EL (cell line): ENCODE measurements at places on chromosomes 2 and 18.

DNA sequence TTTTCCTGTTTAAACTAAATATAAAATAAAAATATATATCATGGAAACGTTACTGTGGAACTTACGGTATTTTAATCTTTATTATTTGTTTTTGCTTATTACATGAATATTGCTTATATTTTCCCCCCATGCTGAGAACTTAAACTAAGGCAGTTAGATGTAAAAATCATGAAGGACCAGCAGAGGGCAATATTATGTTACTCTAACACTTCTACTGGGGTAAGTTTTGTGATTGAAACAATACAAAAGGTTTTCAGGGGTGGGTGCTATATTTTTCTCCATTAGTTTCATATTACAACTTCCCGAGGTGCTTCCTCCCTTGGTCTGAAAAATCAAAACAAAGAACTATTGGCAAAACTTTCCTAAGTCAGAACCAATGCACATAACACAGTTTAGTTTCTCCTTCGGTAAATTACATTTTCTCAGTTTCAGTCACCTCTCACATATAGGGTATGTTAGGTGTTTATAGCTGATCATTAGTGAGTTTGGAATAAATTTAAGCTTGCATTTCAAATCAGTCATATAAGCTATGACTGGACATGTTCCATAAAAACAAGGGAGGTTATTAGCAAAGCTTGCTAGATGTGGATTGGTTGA, 54.8 kb downstream of the ZNF407 start:
- peak; percentile 47 for DNase-seq

GRCh38 chr2:31811482-31811881, 199.3 kb downstream of the MEMO1 start:
- DNase-seq: no peak

DNA sequence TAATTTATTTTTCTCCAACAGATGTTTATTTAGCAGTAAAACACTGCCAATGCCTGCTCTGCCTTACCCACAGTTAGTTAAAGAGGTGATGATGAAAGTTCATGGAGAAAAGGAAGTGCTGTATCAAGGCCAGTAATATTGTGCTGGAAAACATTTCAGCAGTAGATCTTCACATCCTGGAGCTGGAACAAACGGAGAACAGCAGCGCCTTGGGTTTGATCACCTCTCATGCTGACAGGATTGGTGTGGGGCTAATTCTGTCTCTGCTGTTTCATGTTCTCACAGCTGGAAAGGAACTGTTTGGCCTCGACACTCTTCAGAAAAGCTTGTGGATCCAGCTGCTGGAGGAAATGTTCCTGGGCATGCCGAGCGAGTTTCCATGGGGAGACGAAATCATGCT, 61.5 kb upstream of the RPE start:
- no peak for DNase-seq

DNA sequence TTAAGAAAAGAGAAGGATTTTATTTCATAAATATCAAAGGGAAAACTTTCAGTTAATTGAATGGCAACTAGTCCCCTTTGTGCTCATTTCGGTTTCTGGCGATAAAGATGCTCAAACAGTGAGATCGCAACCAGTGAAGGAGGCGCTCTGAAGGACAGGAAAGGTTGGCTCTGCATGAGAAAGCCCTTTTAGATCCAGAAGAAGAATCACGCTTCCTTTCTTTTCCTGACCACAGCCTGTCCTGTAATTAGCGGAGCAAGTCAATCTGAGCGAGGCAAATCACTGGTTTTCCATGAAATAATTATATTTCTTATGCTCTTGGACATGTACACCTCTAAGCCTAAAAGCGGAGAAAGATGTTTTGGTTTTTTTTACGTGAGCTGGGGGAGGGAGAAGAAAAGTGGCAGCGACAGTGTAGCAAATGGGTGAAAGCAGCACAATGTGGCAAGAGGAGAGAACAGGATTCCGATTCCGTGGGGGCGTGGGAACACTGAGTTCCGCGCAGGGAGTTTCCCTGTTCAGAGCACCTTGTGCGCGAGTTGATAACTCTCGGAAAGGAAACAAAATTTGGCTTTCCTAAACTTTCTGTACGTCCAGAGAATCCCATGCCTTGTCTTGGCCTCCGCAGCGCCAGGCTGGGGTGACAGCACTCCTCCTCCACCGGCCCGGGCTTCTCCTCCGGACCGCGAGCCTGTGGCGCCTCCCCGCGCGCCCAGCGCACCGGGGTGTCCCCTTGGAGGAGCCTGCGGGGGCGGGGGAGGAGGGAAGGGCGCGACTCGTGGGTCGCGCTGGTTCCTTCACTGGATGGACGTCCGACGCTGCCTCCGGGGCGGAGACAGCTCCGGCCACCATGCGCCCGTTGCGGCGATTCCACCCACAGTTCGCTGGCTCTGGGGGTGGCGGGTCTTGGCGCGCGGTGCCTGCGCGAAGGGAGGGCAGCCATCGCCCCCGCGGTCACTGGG, 620 bp upstream of the SLC9A2 start:
- DNase-seq: peak; percentile 2

GRCh38 chr18:62880673-62881364, 165.5 kb downstream of the PHLPP1 start:
- DNase-seq: no peak

- DNase-seq: no peak
Observed at GRCh38 chr18:10032331-10033015, 118.7 kb downstream of the VAPA start.

- peak; percentile 42 for DNase-seq
Observed at GRCh38 chr18:47283476-47283875, 32.0 kb upstream of the SKOR2 start.

DNA sequence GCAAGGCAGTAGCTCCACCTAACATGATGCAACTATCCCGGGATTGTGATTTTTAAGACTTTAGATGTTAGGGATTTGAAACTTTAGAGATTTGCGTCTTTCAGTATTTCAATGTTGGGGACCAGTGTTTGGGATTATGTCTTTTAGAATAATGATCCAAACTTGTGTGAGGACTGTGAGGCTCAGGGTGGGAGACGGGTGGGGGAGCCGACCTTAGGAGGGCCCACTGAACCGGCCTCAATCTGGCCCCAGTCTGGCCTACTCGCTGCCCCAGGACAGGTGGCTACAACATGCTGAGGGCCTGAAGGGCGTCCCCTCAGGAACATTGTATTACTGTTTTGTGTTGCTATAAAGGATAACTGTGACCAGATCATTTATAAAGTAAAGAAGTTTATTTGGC, 10.7 kb downstream of the AMER3 start:
- no peak for DNase-seq

DNA sequence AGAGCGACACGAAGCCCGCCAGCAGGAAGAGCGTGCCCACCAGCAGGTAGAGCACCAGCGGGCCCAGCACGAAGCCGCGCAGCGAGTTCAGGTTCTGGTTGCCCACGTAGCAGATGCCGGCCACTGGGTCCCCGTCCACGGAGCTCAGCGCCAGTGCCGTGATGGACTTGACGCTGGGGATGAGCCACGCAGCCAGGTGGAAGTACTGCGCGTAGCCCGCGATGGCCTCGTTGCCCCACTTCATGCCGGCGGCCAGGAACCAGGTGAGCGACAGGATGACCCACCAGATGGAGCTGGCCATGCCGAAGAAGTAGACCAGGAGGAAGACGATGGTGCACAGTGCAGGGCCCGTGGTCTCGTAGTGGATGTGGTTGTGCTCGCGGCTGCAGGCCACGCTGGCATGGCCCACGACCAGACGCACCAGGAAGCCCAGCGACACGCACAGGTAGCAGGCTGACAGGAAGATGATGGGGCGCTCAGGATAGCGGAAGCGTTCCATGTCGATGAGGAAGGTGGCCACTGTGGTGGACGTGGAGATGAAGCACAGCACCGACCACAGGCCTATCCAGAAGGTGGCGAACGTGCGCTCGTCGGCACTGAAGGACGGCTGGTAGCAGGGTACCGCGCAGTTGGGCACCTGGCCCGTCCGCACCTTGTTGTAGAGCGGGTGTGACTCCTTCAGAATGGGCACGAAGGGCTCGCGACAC, 2.1 kb downstream of the FZD5 start:
- peak; percentile 18 for DNase-seq

GRCh38 chr2:218983263-218983933, 1.6 kb downstream of the FEV start:
- DNase-seq: no peak

DNA sequence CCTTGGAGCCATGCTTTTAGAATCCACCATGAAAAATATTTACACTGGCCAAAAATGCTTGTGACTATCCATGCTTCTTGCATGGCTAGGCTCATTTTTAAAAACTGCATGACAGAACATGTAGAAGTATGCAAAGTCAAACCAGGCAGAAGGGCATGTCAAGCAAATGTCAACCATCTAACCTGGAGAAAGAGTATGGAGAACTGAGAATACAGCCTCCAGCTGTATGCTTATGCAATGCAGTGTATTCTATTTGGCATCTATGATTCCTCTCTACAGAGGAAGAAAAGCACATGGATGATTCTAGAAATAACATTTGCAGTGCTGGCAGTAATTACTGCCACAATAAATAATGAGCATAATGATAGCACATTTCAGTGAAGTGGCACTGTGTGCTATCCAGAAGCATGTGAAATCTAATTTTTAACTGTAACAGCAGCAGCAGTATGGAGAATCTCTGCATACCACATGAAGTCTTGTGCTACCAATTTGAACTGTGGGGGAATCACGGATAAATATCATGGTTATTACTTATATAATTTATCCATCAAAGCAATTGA, 87.3 kb upstream of the CCDC141 start:
- DNase-seq: no peak

DNA sequence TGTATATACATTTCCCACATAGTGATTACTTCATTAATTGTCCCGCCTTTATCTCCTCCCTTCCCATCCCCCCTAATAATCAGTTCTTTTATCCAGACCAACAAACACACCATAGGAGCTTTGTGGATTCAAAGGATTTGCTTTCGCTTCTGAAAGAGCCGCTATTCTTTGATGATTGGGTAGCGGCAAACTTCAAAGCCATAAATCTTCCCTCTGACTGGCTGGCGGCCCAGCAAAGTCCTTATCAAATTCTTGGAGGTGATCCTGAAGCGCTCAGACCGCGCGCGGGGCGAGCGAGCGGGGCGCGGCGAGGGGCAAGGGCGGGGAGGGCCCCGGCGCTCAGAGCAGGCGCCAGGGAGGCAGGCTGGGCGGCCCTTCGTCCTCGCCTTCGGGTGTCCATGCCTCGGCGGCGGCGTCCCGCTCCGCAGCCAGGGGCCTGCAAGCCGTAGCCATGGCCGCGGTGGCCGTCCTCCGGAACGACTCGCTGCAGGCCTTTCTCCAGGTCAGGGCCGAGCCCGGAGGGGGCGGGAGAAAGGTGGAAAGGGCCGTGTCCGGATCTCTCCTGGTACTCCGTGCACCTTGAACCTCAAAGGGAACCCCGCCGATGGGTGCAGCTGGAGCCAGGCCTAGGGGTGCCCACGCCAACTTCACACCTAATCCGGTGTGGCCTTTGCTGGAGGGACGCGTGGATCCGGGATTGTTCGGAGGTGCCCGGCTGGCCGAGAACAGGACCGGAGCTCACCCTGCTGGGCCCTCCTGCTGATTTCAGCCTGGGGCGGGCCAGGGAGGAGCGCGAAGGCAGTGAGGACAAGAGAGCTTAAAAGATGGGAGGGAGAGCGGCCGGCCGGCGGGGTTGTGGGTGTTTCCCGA, at the start of gene SP5:
SP5 (plus strand) TSS at position 276 of the 870 bp plus-strand sequence; CDS start at position 452, 176 bp downstream.
- peak; percentile 52 for DNase-seq

- peak; percentile 81 for DNase-seq
Observed at GRCh38 chr18:2979129-2979528, 33.8 kb downstream of the LPIN2 start.

- DNase-seq: no peak
Observed at GRCh38 chr2:230738924-230739323, 26.3 kb downstream of the CAB39 start.

DNA sequence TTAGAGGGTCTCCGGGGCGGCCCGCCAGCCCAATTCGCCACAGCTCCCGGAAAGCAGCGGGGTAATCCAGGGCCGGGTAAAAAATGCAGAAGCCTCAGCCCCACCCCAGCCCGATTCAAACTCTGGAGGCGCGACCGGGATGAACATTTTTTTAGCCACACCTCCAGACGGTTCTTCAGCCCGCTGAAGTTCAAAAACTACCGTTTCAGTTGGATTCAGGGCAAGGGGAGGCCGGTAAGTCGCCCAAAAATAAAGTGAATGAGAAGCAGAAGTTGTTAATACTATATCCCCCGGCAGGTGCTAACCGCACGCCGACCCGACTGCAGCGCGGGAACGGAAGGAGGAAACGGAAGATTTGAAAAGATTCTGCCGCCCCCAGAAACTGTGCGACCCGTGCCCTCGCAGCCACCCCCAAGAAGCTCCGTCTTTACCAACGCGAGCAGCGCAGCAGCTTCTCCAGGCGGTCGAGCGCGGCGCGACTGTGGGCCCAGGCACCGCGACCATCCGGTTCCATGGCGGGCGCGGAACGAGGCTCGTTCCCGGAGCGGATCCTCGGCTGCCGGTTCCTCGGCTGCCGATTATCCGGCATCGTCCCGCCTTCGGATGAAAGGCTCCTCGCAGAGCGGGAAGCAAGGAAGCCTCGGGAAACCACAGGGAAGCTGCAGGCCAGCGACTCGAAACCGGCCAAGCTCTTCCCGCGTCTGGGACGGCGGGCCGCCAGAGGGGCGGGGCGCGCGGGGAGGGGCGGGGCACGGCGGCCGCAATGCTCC, at the start of gene BARD1:
BARD1 (minus strand) TSS at position 703 of the 770 bp plus-strand sequence; CDS start at position 589, 114 bp downstream.
- DNase-seq: peak; percentile 72

GRCh38 chr2:96204836-96205624, 3.6 kb downstream of the STARD7 start:
- DNase-seq: no peak

DNA sequence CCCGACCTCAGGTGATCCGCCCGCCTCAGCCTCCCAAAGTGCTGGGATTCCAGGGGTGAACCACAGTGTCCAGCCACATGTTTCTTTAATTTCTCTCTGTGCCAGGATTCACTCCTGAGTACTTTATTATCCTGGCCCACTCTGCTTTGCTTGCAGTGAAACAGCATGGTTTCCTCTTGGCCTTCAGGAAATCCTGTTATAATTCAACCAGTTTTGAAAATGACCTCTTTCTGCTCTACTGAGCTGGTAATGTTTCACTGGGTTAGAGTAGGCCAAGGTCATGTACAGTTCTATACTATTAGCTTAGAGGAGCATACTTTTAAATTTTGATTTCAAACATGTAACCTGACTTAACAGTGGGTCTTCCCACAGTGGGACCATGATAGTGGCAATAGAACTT, 90.6 kb upstream of the PELI1 start:
- DNase-seq: no peak

- no peak for DNase-seq
Observed at GRCh38 chr2:207533461-207534008, 3.8 kb downstream of the CREB1 start.

GRCh38 chr2:187497858-187498463, 49.9 kb upstream of the CALCRL start:
- DNase-seq: peak; percentile 10
